Thoracic aorta endothelial cell (primary cell): ENCODE measurements at places on chromosomes 2 and 18. TPM values are rescaled to one million over a fixed set of nuclear protein-coding genes. Genes with fewer than 3 reads are reported as not detected.

DNER gene
- 0.07 and 0.13 TPM in 2 replicates for total RNA-seq

CHRND gene
- total RNA-seq, result not detected in 2 replicates

NEB gene
- total RNA-seq, result 1.2 and 1.3 TPM in 2 replicates

SERPINB12 gene
- not detected in 2 replicates for total RNA-seq

DYSF gene
- 122 and 135 TPM in 2 replicates for total RNA-seq

LAMA1 gene
- under 0.01 and 0.07 TPM in 2 replicates for total RNA-seq

GAREM2 gene
- 1.1 TPM in 2 replicates for total RNA-seq

RBM45 gene
- 19.1 and 21.3 TPM in 2 replicates for total RNA-seq

POLE4 gene
- 12.9 and 27.4 TPM in 2 replicates for total RNA-seq
